Stimulated activated CD4-positive, alpha-beta T cell treated with anti-CD3 and anti-CD28 coated beads, Interleukin-4, amount 100 ng/mL, for 4 hours (primary cell): ENCODE measurements at places on chromosomes 12 and 14.

GRCh38 chr14:76793956-76794355, 18.7 kb downstream of the ANGEL1 start:
- DNase-seq, result no peak

DNA sequence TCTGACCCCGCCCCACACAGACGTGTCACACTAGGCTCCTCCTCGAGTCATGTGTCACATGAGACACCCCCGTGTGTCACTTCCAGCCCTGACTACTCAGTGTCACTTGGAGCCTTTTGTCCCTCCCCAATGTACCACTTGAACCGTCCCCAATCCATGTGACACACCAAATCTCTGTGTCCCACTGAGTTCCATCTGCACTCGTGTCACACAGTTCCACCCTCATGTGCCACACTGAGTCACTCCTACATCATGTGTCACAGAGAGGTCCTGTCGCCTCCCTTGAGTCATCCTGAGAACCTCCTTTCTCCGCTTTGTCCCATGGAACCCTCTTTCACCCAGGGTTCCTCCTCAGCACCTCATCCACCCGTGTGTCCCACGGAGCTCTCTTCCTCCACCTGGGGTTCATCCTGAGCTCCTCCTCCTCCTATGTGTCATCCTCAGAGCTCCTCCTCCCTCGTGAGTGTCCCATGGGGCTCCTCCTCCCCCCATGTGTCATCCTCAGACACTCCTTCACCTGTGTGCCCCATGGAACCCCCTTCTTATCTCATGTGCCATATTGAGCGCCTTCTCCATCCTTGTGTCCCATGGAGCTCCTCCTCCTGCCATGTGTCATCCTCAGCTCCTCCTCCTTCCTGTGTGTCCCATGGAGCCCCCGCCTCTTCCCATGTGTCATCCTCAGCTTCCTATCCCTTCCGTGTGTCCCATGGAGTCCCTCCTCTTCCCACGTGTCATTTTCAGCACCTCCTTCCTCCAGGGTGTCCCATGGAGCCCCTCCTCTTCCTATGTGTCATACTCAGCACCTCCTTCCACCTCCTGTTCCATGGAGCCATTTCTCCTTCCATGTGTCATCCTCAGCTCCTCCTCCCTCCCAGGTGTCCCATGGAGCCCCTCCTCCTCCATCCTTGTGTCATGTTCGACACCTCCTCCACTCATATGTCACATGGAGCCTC, 32.0 kb downstream of the RTL1 start:
- DNase-seq, result no peak

- no peak for DNase-seq
These were observed 608.4 kb downstream of the FSCB start for GRCh38 chr14:43898687-43899086.

GRCh38 chr12:16563504-16563903, 42.5 kb downstream of the LMO3 start:
- DNase-seq, result no peak

DNA sequence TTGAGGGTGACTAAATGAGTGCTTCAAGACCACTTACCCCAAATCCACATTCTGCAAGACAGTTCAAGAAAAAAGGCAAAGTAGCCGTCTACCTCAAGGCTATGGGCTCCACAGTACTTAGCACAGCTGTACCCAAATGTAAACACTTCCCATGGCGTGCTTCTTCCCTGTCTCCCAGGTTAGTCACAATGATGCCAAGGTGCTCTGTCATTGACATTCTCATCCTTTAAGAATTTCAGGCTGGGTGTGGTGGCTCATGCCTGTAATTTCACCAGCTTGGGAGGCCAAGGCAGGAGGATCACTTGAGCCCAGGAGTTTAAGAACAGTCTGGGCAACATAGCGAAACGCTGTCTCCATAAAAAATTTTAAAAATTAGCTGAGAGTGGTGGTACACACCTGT, 51.2 kb upstream of the CERS5 start:
- no peak for DNase-seq

DNA sequence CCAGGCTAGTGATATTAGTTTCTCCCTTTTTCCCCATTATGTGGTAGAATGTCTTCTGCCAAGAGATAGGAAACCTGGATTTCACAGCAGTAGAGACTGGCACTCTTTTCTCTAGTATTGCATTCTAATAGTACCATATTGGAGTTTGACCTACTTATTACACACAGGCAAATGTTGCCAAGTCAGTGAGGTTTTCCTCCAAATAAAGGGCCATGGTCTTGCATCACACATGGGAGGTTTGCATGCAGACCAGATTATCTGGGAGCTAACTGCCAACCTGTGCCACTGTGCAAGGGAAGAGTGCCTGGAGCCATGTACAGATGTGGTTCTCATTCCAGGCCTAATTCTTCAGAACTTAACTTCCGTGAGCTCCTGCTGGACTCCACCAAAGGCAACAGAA, 113.3 kb downstream of the ANO6 start:
- DNase-seq, result no peak

- DNase-seq, result no peak
These were observed 81.5 kb upstream of the PLEKHG7 start for GRCh38 chr12:92621312-92621711.
